ENCODE measurements at places on chromosomes 13 and 19.

DNA sequence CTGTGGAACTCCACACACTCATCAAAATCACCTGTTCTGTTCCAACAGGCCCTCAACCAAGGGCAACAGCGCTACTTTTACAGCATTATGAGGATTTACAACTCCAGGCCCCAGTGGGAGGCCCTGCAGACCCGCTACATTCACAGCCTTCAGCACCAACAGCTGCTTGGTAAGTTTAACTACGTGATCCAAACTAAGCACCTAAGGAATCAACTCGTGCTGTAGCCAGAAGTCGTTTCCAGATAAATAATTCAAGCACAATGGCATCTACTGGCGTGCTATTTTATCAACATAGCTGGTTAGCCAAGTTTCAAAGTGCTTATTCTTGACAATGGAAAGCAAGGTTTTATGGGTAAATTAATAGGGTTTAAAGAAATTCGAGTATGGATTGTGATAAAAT lies 5.3 kb downstream of the FAM216B start:
- no peak overlapping the region for H3K4me3 ChIP-seq
- peak overlapping the region; percentile 55 for H3K27ac ChIP-seq
- DNase-seq: no peak
- no peaks in the 10 kb centered on the region for H3K36me3 ChIP-seq
- H3K4me1 ChIP-seq: peaks cover 10% of the 10 kb centered on the region

DNA sequence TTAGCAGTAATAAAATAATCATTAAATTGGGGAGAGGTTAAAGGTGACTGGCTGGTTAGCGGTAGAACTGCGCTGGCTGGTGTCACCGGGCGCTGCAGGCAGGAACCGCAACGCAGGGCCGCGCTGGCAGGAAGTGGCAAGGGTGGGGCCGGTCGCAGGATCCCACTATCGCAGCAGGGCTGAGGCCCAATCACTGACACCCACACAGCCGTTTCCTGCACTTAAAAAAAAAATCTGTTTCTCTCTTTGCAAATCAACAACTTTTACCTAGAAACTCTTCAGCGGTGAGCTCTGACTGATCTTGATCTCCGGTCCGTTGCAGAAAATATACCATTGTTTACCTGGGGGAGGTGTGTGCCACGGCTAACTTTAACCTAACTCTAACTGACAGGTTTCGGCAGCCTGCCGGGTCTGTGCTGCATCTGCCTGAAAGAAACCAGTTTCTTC lies 46.9 kb downstream of the KLF2 start:
- peaks cover 36% of the 10 kb centered on the region for H3K36me3 ChIP-seq
- H3K4me3 ChIP-seq: no peak overlapping the region
- no peaks in the 10 kb centered on the region for H3K27me3 ChIP-seq

- H3K4me3 ChIP-seq: no peak overlapping the region
- DNase-seq: no peak
- H3K27me3 ChIP-seq: no peaks in the 10 kb centered on the region
Observed at GRCh38 chr13:92804346-92804745, 422.3 kb upstream of the GPC6 start.

GRCh38 chr13:99389520-99390304 lies 82.5 kb upstream of the GPR183 start:
- H3K4me1 ChIP-seq: no peaks in the 10 kb centered on the region
- peak; percentile 52 for DNase-seq
- no peaks in the 10 kb centered on the region for H3K27me3 ChIP-seq
- no peak overlapping the region for H3K27ac ChIP-seq

DNA sequence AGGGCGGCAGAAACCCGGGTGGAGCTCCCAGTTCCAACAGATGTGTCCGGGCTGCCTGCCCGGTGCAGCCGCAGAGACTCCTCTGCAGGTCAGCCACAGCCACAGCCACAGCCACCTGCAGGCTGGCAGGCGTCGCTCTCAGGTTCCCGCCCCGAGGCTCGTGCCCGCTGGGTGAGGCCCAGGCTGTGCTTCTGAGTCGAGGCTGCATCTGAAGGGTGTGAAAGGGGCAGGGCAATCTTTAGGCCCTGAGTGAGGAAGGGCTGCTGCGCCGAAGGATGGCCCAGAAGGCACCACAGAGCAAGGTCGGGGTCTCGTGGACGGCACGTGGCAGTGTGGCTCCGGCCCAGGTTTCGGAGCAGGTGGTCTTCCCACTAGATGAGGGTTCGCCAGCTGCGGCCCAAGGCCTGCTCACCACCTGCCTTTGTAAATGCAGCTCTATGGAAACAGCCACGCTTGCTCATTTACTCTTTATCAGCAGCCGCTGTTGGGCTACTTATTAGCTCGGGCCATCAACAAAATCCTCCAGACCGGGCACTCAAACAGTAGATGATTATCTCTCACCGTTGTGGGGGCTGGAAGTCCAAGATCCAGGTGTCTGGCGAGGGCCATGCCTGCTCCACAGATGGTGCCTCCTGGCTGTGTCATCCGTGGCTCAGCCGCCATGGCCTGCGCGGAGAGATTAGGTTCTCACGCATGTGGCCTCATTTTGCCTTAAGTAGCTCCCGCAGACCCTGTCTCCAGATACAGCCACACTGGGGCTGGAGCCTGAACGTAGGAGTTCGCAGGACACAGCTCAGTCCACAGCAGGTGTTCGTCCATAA lies 40.3 kb upstream of the TFDP1 start:
- no peak overlapping the region for H3K4me3 ChIP-seq
- DNase-seq: no peak
- no peaks in the 10 kb centered on the region for H3K27me3 ChIP-seq
- H3K36me3 ChIP-seq: no peaks in the 10 kb centered on the region
- no peaks in the 10 kb centered on the region for H3K4me1 ChIP-seq

DNA sequence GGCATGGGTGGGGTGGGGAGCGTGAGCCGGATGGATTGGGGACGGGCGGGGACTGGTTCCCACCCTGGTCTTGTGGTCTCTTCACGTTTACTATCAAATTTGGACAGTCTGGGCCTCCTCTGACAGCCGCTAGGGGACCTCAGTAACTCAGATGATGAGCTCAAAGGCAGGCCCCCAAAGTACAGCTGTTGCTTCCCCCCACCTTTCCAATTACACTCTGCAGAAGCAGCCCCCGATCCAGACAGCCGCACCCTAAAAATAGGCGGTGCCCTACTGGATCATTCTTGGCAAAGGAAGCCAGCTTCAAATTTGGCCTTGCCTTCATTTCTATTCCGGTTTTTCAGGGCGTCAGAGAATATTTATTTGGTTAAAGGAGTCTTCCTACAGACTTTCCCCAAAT lies 1.9 kb upstream of the FOXO1 start:
- no peaks in the 10 kb centered on the region for H3K4me1 ChIP-seq
- H3K36me3 ChIP-seq: no peaks in the 10 kb centered on the region
- DNase-seq: peak; percentile 81

DNA sequence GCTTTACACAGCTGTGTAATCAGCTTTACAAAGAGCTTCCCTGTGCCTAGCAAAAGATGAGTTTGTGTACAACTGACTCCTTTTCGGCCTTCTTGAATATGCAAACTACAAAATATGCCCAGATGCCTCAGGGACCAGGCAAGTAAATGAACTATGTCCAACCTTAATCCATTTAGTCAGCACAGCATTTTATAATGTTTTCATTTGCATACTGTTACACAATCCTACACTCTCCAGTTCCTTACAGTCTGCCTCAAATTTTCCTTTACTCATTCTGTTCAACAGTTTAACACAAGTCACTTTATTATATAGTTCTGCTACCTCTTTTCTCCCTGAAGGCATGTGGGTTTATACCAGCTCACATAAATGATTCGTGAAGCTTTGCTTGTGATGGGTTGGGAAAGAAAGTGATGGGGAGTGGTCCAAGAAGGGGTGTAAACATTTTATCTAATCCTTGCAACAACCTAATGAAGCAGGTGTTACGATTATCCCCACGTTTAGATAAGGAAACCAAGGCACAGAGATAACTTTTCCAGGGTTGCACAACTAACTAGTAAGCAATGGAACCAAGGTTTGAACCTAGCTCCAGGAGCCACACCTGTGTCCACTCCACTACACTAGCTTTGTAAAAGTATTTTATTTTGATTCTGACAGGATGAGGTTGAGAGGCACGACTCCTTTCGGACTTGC lies 3.3 kb upstream of the USP12 start:
- no peak overlapping the region for H3K27ac ChIP-seq
- H3K4me1 ChIP-seq: peaks cover 16% of the 10 kb centered on the region
- no peak overlapping the region for H3K4me3 ChIP-seq
- H3K36me3 ChIP-seq: no peaks in the 10 kb centered on the region
- no peaks in the 10 kb centered on the region for H3K27me3 ChIP-seq
- DNase-seq: no peak

GRCh38 chr19:50497022-50497405 lies 14.0 kb downstream of the JOSD2 start:
- H3K27me3 ChIP-seq: no peaks in the 10 kb centered on the region
- H3K27ac ChIP-seq: peak overlapping the region; percentile 94
- peaks cover 3% of the 10 kb centered on the region for H3K4me1 ChIP-seq
- H3K4me3 ChIP-seq: peak overlapping the region; percentile 53
- no peak for DNase-seq
- H3K36me3 ChIP-seq: no peaks in the 10 kb centered on the region

DNA sequence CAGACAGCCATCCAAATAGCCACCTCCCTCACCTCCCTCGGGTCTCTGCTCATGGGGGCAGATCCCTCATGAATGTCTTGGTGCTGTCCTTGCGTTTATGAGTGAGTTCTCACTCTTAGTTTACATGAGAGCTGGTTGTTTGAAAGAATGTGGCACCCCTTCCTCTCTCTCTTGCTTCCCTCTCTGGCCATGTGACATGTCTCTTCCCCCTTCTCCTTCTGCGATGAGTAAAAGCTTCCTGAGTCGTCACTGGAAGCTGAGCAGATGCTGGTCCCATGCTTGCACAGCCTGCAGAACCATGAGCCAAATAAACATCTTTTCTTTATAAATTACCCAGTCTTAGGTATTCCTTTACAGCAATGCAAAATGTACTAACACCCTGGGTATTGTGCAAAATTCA lies 208.7 kb downstream of the LACC1 start:
- no peaks in the 10 kb centered on the region for H3K36me3 ChIP-seq
- no peaks in the 10 kb centered on the region for H3K27me3 ChIP-seq
- H3K27ac ChIP-seq: no peak overlapping the region

DNA sequence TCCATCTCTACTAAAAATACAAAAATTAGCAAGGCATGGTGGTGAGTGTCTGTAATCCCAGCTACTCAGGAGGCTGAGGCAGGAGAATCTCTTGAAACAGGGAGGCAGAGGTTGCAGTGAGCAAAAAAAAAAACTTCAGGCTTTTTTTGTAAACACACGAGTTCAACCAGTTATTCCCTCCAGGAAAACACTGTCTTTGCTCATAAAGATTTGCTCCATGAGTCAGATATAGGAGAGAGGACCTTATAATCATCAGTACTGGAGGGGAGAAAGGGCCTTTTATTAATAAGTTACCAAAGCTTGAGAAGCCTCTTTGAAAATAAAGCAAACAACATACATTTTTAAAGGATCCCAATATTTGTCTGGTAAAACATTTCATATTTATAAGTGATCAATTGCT lies 110.7 kb downstream of the EFNB2 start:
- no peak overlapping the region for H3K4me3 ChIP-seq
- DNase-seq: no peak
- H3K27ac ChIP-seq: no peak overlapping the region
- H3K4me1 ChIP-seq: no peaks in the 10 kb centered on the region
- H3K36me3 ChIP-seq: no peaks in the 10 kb centered on the region

GRCh38 chr13:80149736-80150135 lies 191.2 kb downstream of the SPRY2 start:
- no peaks in the 10 kb centered on the region for H3K36me3 ChIP-seq
- peaks cover 12% of the 10 kb centered on the region for H3K4me1 ChIP-seq
- H3K27me3 ChIP-seq: no peaks in the 10 kb centered on the region
- H3K4me3 ChIP-seq: no peak overlapping the region
- H3K27ac ChIP-seq: no peak overlapping the region

- H3K4me1 ChIP-seq: no peaks in the 10 kb centered on the region
- H3K27me3 ChIP-seq: peaks cover 4% of the 10 kb centered on the region
- DNase-seq: no peak
- H3K27ac ChIP-seq: peak overlapping the region; percentile 79
- no peaks in the 10 kb centered on the region for H3K36me3 ChIP-seq
- H3K4me3 ChIP-seq: peak overlapping the region; percentile 51
Observed at GRCh38 chr13:57633950-57634838, 2.6 kb downstream of the PCDH17 start.

DNA sequence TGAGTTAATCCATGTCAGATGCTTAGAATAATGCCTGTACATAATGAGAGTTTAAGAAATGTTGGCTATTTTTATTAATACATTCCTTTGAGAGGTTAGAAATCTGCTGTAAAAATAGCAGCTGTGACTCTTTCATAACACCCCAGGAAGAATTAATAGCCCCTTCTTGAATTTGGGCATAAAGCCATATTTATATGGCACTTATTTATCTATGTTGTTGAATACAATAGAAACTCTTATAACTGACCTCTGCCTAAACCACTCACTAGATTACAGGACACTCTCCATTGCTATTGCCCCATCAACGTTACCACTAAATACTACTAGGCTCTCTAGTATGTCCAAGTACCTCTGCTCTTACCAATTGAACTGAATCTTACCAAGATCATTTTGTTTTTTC lies 16.3 kb downstream of the NEK5 start:
- DNase-seq: no peak
- no peak overlapping the region for H3K27ac ChIP-seq
- no peaks in the 10 kb centered on the region for H3K4me1 ChIP-seq
- no peaks in the 10 kb centered on the region for H3K36me3 ChIP-seq

- H3K4me1 ChIP-seq: no peaks in the 10 kb centered on the region
- DNase-seq: no peak
- no peaks in the 10 kb centered on the region for H3K27me3 ChIP-seq
- no peak overlapping the region for H3K4me3 ChIP-seq
Observed at GRCh38 chr13:30072818-30073186, 222.4 kb upstream of the UBL3 start.

- no peak overlapping the region for H3K27ac ChIP-seq
- H3K4me1 ChIP-seq: no peaks in the 10 kb centered on the region
- DNase-seq: no peak
- H3K36me3 ChIP-seq: peaks cover 5% of the 10 kb centered on the region
- no peak overlapping the region for H3K4me3 ChIP-seq
Observed at GRCh38 chr13:30927595-30927994, 4.9 kb upstream of the TEX26 start.

GRCh38 chr13:93771227-93771626 lies 544.6 kb downstream of the GPC6 start:
- no peaks in the 10 kb centered on the region for H3K27me3 ChIP-seq
- no peak for DNase-seq
- H3K36me3 ChIP-seq: no peaks in the 10 kb centered on the region

- H3K4me3 ChIP-seq: no peak overlapping the region
- no peaks in the 10 kb centered on the region for H3K4me1 ChIP-seq
- H3K27ac ChIP-seq: no peak overlapping the region
- DNase-seq: no peak
- H3K36me3 ChIP-seq: no peaks in the 10 kb centered on the region
- H3K27me3 ChIP-seq: no peaks in the 10 kb centered on the region
Observed at GRCh38 chr13:59229401-59229800, 934.3 kb downstream of the DIAPH3 start.

GRCh38 chr19:17328517-17329365 lies 5.9 kb downstream of the ANO8 start:
- H3K27ac ChIP-seq: no peak overlapping the region
- no peaks in the 10 kb centered on the region for H3K36me3 ChIP-seq
- H3K4me3 ChIP-seq: peak overlapping the region; percentile 35
- no peak for DNase-seq
- H3K27me3 ChIP-seq: no peaks in the 10 kb centered on the region
- H3K4me1 ChIP-seq: no peaks in the 10 kb centered on the region

- no peak overlapping the region for H3K27ac ChIP-seq
- H3K4me1 ChIP-seq: peaks cover 33% of the 10 kb centered on the region
- H3K27me3 ChIP-seq: no peaks in the 10 kb centered on the region
- no peak overlapping the region for H3K4me3 ChIP-seq
Observed at GRCh38 chr19:39843919-39844793, 2.0 kb downstream of the FBL start.

Data from right atrium auricular region (tissue), 2 donors.